IMR-90 (cell line): ENCODE measurements at places on chromosomes 7 and 10. TPM values are rescaled to one million over a fixed set of nuclear protein-coding genes. Genes with fewer than 3 reads are reported as not detected.

The VDAC2 gene
- 122 and 169 TPM in 2 replicates for total RNA-seq

The GPR37 gene
- 9.2 and 9.3 TPM in 2 replicates for total RNA-seq

The CASP2 gene
- total RNA-seq: 18.6 and 25.6 TPM in 2 replicates

The CISD1 gene
- total RNA-seq: 25.8 and 34.6 TPM in 2 replicates

The SHTN1 gene
- total RNA-seq: 0.54 and 1.4 TPM in 2 replicates

The AMZ1 gene
- total RNA-seq: 0.54 and 0.83 TPM in 2 replicates

The SPDYE8 gene
- total RNA-seq: not detected in 2 replicates

The DHX32 gene
- total RNA-seq: 27.8 and 35.0 TPM in 2 replicates

The UCN3 gene
- total RNA-seq: not detected in 2 replicates

The MUC3A gene
- not detected in 2 replicates for total RNA-seq

The ADCY1 gene
- 0.18 and 0.28 TPM in 2 replicates for total RNA-seq

The NEBL gene
- under 0.01 TPM in 1 of 2 replicates, not detected in the other for total RNA-seq

The PRPS1L1 gene
- not detected in 2 replicates for total RNA-seq

The NKX2-3 gene
- total RNA-seq: not detected in 2 replicates

The MGMT gene
- total RNA-seq: 11.1 and 11.5 TPM in 2 replicates

The OR6V1 gene
- not detected in 2 replicates for total RNA-seq

The SRGN gene
- 41.4 and 46.4 TPM in 2 replicates for total RNA-seq

The MMP21 gene
- total RNA-seq: not detected in 2 replicates

The RASSF4 gene
- 5.9 and 6.1 TPM in 2 replicates for total RNA-seq

The MORN4 gene
- 3.2 and 3.3 TPM in 2 replicates for total RNA-seq

The SP4 gene
- 5.6 and 5.9 TPM in 2 replicates for total RNA-seq

The AGMO gene
- not detected in 2 replicates for total RNA-seq

The NFKB2 gene
- 16.1 TPM in 2 replicates for total RNA-seq

The DYDC1 gene
- total RNA-seq: not detected in 2 replicates

The MAD1L1 gene
- total RNA-seq: 40.9 and 41.7 TPM in 2 replicates

The METTL27 gene
- 1.7 and 2.3 TPM in 2 replicates for total RNA-seq

The MSMB gene
- total RNA-seq: not detected in 2 replicates

The NACAD gene
- 0.54 and 0.56 TPM in 2 replicates for total RNA-seq

The GALNT17 gene
- not detected in 2 replicates for total RNA-seq

The TEX47 gene
- total RNA-seq: not detected in 2 replicates

The TACC2 gene
- total RNA-seq: 2.9 and 5.8 TPM in 2 replicates

The PTF1A gene
- not detected in 2 replicates for total RNA-seq

The EGR2 gene
- 0.36 and 0.56 TPM in 2 replicates for total RNA-seq

The PHYH gene
- total RNA-seq: 9.7 and 10.9 TPM in 2 replicates

The PVRIG gene
- total RNA-seq: not detected in 2 replicates

The PPP1R17 gene
- not detected in 2 replicates for total RNA-seq

The UPK3B gene
- not detected in 2 replicates for total RNA-seq

The AOAH gene
- not detected in 2 replicates for total RNA-seq

The PIK3AP1 gene
- total RNA-seq: under 0.01 and 0.28 TPM in 2 replicates

The CALN1 gene
- total RNA-seq: not detected in 2 replicates

The TRIM73 gene
- 0.18 and 0.28 TPM in 2 replicates for total RNA-seq

The ASAH2 gene
- total RNA-seq: 0.18 and 1.1 TPM in 2 replicates

The LIPJ gene
- not detected in 2 replicates for total RNA-seq

The CPA4 gene
- 365 and 382 TPM in 2 replicates for total RNA-seq

The PDZD7 gene
- 0.83 and 0.90 TPM in 2 replicates for total RNA-seq

The CLDN4 gene
- 2.9 and 3.9 TPM in 2 replicates for total RNA-seq
